ENCODE measurements at places on chromosomes 1 and 21.

DNA sequence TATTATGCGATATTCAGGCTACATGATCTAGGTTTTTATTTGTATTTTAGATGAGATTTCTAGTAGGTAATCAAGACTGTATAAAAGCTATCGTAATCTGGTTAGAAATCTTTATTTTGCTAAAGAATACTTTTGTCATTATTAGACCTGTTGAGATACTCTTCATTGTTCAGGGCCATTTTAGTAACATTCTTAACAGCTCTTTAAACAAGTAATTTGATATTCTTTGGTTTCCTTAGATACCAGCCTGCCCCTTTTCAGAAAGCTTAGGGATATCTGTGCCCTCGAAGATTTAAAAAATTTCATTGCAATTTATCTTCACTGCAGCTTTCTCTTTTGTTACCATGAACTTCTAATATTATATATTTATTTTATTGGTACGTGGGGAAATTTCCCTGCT lies 18.9 kb downstream of the ADGRL2 start:
- no peak for DNase-seq

DNA sequence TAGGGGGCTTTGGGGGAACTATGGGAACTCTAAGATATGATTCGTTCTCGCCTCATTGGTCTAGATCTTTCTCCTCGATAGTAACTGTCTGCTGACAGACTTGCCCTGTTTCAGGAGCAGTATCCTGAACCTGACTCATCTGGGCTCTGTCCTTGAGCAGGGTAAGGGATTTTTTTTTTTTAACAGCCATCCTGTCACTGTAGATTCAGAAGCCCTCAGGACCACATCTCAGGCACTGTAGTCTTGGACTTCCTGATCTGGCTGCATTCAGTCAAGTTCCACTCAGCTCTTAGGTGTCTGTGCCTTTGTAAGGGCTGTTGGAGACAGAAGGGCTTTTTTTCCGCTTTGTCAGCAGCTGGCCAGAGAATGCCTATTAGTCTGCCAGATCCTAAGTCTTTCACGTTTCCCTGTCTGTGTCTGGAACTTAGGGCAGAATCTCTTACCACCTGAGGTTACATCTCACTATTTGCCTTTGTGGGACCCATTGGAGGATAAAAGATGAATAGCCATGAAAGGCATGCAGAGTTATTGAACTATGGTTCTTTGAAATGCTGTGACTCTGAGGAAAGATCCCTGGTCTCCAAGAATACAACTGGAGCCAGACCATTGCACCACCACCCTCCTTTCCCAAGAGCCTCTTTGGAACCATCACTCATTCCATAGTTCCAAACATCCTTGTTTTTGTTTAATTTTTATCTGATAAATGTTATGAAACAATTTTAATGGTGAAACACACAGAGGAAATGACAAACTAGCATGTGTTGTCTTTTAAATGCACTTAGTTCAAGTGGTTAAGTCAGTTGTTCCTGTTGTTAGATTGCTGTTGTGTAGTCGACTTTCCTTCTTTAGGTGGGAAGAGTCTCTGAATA lies 49.7 kb upstream of the MACF1 start:
- DNase-seq, result no peak

GRCh38 chr21:38805328-38806152 lies at the start of gene ETS2:
TSS of gene ETS2 (plus strand) at chr21:38805929. CDS start at chr21:38810035, 4,106 bp downstream.
- peak; percentile 76 for DNase-seq

- no peak for DNase-seq
Observed at GRCh38 chr1:113701429-113701828, 57.9 kb downstream of the PHTF1 start.

DNA sequence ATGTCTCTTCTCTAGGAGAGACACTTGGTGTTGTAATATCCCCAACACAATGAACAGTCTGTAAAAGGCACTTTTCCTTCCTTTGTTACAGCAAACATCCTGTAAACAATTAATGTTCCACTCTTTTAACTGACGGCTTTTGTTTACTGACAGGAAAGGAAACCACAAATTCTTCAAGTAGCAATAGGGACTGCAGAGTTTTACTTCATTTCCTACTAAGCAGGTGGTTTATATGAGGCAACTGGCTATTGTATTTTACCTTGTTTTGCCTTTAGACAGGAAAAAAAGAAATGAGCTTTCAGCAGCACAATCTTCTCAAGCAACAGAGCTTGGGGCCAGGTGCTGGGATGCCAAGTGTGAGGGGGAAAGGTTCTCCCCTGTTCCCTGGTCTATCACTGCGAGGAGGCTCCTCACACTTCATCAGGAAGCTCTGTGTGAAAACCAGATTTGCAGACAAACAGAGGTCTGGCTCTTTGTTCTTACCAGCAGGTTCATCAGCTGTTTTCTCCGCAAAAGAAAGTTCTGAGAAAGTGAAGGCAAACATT lies 51.2 kb downstream of the SIPA1L2 start:
- DNase-seq, result no peak

DNA sequence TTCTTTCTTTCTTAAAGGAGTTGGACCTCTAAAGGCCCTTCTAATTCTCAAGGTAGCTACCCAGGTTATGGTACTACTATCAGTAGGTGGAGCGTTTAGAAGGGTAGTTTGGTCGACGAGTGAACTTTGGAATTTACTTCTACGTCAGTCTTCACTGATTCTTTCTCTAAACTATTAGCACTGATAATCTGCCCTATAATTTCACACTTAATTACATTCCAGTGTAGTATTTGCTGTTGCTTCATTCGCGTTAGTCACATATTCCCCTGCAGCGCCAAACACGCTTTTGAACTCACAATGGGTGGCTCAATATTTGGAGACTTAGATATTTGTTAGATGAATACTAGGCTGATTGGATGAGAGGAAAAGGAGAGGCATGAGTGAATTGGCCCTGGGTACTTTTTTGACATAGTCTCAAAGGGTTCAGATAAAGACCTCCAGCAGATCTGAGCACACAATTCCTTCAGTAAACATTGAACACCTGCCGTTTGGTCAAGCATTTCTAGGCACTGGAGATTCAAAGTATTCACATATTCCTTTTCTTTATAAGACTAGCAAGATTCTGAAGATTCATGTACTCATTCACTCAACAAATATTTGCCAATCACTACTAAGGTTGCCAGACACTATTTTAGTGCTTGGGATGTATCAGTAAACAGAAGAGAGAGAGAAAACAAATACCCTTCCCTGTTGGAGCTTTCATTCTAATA lies 929 bp upstream of the FOXJ3 start:
- DNase-seq, result no peak

GRCh38 chr1:231242516-231243198 lies 1.6 kb downstream of the GNPAT start:
- no peak for DNase-seq

GRCh38 chr1:224783006-224783651 lies 146.3 kb upstream of the DNAH14 start:
- no peak for DNase-seq

GRCh38 chr1:200153277-200154055 lies 126.0 kb downstream of the NR5A2 start:
- peak; percentile 47 for DNase-seq

- peak; percentile 9 for DNase-seq
Observed at GRCh38 chr1:224616756-224617409, 766 bp downstream of the CNIH3 start.

DNA sequence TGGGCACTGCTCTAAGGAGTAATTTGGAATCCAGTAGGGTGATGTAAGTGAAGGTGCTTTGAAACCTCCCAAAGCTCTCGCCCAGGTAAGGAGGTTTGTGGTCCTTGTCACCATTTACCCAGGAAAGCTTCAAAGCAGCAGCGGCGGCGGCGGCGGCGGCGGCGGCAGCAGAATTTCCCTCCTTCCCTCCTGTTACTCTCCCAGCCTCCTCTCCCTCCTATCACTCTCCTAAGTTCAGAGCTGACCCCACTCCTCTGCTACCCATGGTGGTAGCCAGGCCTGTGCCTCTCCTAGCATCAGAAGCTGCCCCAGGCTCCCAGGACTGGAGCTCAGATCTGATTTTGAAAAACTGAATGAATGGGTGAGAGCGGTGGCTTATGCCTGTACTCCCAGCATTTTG lies 60.7 kb downstream of the ACBD3 start:
- DNase-seq, result no peak

DNA sequence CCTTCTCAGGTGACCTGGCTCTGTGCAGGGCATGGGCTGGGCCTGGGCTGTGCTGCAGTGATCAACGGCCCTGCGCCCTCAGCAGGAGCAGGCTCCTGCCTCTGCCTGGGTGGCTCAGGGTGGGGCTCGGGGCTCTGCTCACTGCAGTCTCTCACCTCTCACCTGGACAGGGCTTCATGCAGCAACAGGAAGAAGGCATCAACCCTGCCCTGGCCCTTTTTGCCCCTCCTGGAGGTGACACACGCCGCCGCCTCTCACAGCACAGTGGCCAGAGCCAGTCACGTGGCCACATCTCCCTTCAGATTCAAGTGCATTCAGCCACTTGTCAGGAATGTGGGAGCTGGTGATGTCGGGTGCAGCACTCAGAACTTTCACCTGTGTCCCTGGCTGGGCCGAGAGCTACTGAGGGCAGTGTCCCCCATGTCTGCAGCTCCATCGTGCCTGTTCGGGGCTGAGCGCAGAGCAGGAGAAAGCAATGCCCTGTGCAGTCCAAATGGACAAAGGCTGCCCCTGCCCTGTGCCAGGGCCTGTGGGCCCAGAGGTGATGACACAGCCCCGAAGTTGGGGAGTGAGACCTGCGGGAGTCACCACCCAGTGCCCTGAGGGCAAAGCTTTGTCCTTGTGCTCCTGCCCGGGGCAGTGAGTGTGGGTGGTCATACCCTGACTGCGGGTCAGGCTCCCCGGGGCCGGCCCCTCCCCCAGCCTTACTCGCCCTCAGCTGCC lies 314.0 kb downstream of the PTPRU start:
- no peak for DNase-seq

- no peak for DNase-seq
Observed at GRCh38 chr1:154418062-154418921, 13.1 kb downstream of the IL6R start.

GRCh38 chr1:56329970-56330369 lies 249.4 kb downstream of the PLPP3 start:
- DNase-seq, result no peak

DNA sequence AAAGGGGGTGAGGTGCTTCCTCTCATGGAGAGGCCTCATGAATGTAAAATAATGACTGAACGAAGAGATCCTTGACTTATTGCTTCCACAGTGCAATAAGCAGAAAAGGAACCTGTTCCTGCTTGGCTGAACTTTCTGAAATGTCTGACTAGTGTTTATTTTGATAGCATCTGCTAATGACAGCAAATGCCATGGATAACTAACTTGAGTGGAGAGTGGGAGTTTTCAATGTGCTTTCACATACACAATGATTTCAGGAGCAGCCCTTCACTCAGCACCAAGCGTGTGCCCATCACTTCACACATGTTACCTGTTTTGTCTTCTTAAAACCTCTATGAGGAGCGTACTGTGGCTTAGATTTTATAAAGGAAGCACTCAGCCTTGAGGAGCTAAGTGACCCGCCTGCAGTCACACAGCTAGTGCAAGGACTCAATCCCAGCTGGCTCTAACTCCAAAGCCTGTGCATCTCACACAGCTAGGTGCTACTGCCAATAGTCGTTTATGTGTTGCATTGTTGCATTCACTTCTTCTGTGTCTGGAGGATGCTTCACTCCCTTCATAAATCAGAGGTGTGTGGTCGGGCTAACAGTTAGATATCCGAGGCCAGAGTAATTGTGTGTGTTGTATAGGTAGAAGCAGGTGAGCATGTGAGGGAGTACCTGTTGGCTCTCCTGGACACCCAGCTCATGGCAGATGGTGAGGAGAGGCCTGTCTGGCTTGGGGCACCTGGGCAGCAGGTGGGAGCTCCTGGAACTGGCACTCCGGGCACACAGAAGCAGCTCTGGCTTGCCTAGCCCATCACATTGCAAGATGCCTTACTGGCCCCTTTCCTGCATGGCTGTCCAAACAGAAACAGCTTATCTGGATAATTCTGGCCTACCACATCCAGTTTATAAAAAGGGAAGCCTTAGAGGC lies 12.8 kb downstream of the CASQ2 start:
- no peak for DNase-seq

DNA sequence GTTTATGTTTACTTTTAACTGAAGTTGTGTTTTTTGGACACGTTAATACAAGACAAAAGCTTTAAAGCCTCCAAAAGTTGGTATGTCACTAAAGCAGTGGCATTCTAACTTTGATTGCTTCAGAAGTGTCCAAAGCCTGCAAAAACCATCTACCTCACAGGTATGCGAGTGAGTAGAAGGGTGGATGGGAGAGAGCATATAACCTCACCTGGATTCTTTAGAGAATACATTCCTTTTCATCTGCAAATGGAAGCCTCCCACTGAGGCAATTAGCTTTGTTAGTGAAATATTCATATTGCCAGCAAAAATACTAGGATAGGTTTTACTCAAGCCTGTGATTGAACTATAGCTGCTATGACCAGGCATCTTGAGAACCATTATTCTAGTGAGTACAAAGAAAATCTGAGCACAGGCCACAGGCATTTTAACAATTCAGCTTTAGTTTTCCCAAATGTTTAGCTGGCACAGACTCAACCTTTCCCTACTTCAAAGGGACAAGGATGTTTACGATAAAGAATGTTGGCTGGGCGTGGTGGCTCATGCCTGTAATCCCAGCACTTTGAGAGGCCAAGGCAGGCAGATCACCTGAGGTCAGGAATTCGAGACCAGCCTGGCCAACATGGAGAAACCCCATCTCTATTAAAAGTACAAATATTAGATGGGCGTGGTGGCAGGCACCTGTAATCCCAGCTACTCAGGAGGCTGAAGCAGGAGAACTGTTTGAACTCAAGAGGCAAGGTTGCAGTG lies 39.7 kb downstream of the MAP3K21 start:
- DNase-seq, result no peak

- DNase-seq, result no peak
Observed at GRCh38 chr1:70438529-70438928, 27.5 kb downstream of the CTH start.

GRCh38 chr1:15858672-15859372 lies 11.3 kb downstream of the SPEN start:
- DNase-seq, result no peak

DNA sequence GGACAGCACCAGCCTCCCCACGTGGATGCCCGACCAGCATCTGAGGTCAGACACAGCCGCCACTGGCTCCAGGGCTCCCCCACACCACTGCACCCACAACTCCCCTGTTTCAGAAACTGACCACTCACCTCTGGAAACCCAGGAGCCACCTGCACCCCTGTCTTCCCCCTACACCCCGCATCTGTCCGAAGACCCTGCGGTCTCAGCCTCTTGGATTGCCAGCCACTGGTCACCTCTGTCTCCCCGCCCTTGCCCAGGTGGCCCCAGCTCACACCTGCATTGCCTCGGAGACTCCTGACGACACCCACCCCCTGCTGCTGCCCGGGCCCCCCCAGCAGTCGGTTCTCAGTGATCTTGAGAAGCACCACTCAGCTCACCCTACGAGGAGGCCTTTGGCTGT lies 21.3 kb upstream of the NPHP4 start:
- DNase-seq, result no peak

DNA sequence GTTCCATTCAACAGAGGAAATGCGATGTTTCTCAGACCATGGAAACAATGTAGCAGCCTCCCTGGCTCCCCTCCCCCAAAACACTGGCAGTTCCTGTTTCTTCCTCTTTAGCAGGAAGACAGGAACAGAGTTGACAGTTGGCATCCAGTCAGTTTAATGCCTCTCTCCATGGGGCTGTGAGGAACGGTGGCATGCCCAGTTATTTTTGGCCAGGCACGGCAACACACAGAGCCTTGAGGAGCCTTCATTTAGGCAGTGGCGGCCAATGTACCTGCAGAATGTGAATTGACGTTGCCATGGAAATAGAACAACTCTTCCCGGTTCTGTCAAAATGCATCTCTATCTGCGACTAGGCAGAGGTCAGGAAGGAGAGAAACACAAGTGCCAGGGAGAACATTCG lies 330.6 kb downstream of the DSCAM start:
- no peak for DNase-seq

Measured in stimulated activated naive CD8-positive, alpha-beta T cell treated with anti-CD3 and anti-CD28 coated beads, Interleukin-15, amount 100 ng/mL, for 72 hours (primary cell).